Stimulated activated CD4-positive, alpha-beta T cell treated with anti-CD3 and anti-CD28 coated beads, Interleukin-2, amount 100 ng/mL, for 24 hours (primary cell): ENCODE measurements at places on chromosomes 4 and X.
A peak's percentile ranks its signal among the peaks of the same experiment; 100 is the strongest.

DNA sequence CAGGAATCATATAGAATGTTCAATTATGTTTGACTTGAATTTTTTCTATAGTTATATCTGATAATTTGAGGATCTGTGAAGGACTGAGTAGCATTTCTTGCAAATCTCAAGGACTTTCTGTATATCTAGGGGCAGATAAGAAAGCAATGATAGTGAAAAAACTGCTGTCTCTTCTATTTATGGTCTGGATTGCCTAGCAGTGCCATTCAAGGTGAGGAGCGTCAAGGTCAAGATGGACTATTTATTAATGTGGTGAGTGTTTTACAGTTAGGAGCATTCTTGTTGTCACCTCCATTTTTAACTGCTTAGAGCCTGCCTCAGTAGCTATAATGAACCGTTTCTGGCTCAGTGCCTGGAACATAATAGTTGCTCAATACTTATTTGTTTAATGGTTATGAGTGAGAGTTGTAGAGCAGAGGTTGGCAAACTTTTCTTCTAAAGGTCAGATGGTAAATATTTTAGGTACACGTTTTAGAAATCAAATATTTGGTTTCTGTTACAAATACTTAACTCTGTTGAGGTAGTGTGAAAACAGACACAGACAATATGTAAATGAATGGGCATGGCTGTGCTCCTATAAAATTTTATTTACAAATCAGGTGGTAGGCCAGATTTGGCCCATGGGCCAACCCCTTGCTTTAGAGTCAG lies 523.2 kb upstream of the IGFBP7 start:
- DNase-seq = no peak

DNA sequence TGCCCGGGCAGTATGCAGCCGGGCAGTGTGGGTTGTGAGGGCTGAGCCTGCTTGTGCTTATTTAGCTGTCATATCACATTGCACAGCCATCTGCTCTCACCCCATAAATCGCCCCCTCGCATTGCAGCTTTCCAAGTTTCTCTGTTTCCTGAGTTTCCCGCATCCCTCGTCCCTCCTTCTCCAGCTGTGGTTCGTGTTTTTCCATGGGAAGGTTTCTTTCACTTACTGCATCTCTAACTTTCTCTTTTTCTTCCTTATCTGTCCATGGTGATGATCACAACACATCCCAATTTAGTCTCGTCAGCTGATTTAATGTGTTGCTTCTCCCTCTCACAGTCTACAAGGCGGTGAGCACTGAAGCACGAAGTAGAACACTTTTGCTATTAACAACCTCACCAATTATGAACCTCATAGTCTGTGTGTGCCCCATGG lies 118.1 kb downstream of the ENPP6 start:
- no peak for DNase-seq

GRCh38 chr4:128635955-128636560 lies 173.4 kb upstream of the JADE1 start:
- no peak for DNase-seq

DNA sequence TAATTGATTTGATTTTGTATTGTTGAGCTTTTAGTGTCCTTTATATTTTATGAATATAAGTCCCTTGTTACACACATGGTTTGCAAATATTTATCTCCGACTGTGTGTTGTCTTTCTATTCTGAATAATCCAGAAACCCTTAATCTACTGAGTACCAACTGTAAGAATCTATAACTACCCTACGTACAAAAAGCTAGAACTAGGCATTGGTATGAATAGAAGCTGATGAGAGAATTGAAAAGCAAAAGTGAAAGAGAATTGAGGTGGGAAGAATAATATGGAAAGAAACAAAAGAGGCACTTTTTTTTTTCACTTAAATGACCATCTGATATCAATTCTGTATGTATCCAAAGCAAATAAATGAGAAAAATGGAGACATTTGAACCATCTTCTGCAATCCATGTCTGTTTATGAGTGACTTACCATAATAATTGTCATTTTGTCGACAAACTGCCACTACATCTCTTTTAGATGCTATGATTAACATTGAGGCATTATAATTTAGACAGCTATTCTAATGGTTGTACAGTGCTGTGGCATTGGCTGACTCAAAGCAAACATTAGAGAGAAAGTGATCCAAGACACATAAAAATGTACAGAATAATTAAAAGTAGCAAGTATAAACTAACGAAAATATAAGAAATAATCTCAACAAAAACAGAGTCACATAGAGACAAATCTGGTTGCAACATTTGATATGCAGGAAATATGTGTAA lies 1516.6 kb upstream of the AGA start:
- no peak for DNase-seq

GRCh38 chr4:10806953-10807645 lies 122.5 kb upstream of the CLNK start:
- no peak for DNase-seq

GRCh38 chr4:169009286-169010124 lies 550 bp downstream of the CBR4 start:
- peak; percentile 62 for DNase-seq

DNA sequence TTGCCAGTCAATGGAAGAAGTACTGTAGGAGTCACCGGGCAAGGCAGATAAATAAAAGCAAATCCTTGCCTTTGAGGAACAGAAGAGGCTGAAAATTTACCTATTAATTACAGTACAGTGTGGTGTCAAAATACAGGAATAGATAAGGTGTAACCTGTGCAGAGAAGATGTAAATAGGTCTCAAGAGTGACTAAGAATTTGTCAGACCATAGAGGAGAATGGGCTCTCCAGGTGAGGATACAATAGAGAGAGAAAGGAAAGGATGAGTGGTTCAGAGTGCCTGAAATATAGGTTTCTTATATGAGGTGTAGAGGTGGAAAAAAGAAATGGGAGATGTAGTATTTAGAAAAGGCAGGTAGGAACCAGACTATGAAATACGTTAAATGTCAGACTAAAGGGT lies 801 bp upstream of the ZC4H2 start:
- no peak for DNase-seq

GRCh38 chrX:41705042-41705441 lies 16.3 kb downstream of the GPR34 start:
- no peak for DNase-seq

DNA sequence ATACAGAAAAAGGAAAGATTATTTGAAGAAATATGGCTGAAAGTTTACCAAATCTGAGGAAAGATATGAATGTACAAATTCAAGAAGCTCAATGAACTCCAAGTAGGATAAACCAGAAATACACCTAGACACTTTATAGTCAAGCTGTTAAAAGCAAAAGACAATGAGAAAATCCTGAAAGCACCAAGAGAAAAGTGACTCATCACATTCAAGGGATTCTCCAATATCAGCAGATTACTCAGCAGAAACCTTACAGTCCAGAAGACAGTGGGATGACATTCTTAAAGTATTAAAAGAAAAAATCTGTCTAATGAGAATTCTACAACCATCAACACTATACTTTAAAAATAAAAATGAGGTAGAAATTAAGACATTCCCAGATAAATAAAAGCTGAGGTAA lies 223.8 kb upstream of the ZCCHC13 start:
- DNase-seq = no peak

GRCh38 chr4:21113496-21114223 lies 413.4 kb downstream of the PACRGL start:
- DNase-seq = no peak

DNA sequence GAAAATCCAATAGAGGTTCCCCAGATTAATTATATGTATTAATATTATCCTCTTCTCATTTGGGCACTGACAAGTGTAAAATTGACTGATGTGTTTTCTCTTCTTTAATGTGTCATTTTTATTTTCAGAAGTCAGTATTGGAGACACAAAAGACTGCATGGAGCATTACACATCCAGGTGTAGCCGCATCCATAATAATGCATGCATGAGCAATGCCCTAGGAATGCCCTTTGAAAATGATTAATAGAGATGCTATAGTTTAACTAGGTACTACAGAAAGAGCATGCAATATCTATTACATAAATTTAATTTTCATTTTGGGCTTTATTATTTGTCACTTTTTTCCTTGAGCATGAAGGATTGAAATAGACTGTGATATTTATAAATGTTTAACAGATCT lies 509.9 kb downstream of the SPOCK3 start:
- DNase-seq = no peak

- no peak for DNase-seq
These were observed 79.9 kb upstream of the MAP3K15 start for GRCh38 chrX:19595043-19595677.

DNA sequence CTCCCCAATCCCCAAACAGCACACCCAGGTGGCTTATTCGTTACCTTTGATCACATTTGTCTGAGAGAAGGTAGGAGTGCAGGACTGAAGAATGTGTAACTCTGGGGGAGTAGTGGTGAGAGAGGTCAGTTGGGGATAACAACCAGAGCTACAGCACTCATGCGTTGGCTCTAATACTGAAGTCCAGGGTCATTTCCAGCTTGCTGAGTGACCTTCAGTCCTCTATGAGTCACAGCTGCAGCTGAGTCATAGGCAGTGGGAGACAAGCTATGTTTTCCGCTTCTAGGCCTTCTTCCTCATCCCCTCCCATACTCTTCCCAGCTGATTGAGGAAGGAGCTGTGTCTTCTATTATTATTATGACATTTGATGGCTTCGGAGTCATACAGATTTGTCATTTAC lies 31.6 kb upstream of the CT47C1 start:
- no peak for DNase-seq

- no peak for DNase-seq
These were observed 1.8 kb downstream of the NOP14 start for GRCh38 chr4:2961421-2961810.

DNA sequence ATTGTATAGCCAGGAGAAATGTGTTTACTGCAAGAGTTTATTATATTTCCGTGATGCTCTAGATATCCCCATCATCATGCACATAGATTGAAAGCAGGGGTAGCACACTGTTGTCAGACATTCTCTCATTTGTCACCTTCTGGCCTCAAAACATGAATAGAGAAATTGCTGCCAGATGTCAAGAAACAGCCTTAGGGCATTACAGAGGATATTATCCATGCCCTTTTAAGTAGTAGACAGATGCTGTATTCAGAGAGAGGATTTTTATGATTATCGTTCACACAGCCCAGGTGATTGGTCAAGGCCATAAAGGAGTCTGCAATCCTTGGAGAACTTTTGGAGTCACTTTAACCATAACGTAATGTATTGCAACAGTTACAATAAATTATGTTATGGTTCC lies 1961.5 kb upstream of the TENM3 start:
- no peak for DNase-seq

DNA sequence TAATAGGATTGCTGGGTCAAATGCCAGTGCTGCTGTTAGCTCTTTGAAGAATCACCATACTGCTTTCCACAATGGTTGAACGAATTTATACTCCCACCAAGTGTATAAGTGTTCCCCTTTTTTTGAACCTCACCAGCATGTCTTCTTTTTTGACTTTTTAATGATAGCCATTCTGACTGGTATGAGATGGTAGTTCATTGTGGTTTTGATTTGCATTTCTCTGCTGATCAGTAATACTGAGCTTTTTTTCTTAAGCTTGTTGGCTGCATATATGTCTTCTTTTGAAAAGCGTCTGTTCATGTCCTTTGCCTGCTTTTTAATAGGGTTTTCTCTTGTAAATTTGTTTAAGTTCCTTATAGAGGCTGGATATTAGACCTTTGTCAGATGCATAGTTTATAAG lies 14.8 kb downstream of the USP38 start:
- no peak for DNase-seq
